ENCODE measurements at places on chromosomes 2 and 18. TPM values are rescaled to one million over a fixed set of nuclear protein-coding genes. Genes with fewer than 3 reads are reported as not detected.

DNA sequence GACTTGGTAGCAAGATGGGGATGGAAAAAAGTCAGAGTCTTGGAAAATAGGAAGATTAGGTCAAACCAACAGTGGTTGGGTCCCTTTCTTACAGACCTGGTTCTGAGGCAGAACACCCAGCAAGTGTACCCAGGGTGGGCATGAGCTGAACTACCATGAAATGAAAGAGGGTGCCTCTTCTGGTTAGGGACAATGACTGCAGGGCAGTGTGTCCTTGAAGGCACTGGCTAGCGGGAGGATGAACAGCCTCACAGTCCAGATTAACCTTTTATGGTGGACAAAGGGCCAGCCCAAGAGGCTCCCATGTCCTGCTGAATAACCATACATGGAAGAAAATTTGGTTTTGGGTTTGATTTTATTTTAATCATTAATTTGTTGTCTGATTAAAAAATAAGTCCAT, 61.8 kb upstream of the CCDC85A start:
- H3K4me3 ChIP-seq: no peak overlapping the region
- H3K27ac ChIP-seq: no peak overlapping the region
- H3K36me3 ChIP-seq: no peaks in the 10 kb centered on the region
- no peaks in the 10 kb centered on the region for H3K4me1 ChIP-seq

DNA sequence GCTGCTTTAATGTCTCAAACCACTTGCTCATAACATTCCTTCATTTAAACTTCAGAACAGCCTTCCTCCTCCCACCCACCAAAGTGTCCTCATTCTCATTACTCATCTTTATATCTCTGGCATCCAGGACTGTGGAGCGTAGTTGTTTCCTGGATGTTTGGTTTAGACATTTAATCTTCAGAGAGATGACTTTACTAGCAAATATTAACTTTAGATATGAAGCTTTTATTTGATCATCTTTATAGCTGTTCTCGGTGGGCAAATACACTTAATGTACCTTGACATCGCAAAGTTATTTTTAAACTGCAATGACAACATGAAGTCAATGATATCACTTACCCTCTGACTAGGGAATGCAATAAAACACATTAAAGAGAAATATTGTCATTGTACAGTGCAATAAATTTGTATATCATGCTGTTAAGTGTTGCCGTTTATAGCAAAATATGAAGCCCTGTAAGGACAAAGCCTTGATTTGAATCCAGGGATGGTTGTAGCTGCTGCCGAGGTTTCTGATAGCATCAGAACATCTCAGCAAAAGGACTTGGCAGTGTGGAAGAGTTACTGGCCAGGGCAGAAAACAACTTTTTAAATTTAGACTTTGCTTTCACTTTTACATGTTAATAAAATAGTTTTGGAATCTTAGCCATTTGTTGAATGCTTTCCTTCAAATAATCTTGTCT, 4.6 kb upstream of the LAMA3 start:
- H3K4me1 ChIP-seq: peaks cover 7% of the 10 kb centered on the region
- no peak for DNase-seq
- no peak overlapping the region for H3K4me3 ChIP-seq
- no peak overlapping the region for H3K27ac ChIP-seq
- peaks cover 22% of the 10 kb centered on the region for H3K27me3 ChIP-seq

DNA sequence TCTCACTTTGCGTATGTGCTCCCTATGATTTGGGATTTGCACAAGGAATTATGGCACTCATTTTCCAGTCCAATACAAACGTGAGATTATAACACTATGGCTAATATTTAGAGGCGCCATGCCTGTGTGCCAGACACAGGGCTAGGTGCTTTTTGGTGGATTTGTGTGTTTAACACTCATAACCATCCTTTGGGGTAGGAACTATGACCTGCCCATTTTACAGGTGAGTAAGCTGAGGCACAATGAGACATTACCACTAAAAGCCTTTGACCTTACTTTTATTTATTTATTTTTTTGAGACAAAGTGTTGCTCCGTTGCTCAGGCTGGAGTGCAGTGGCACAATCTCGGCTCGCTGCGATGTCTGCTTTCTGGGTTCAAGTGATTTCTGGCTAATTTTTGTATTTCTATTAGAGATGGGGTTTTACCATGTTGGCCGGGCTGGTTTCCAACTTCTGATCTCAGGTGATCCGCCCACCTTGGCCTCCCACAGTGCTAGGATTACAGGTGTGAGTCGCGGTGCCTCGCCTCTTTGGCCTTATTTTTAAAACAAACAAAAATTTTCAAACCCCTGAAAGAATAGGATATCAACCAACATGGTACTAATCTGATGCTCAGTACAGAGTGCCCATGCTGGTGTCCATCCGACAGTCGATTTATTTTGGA, 26.6 kb upstream of the GLI2 start:
- DNase-seq: peak; percentile 23
- H3K27me3 ChIP-seq: peaks cover 6% of the 10 kb centered on the region
- no peaks in the 10 kb centered on the region for H3K36me3 ChIP-seq
- H3K4me1 ChIP-seq: no peaks in the 10 kb centered on the region
- no peak overlapping the region for H3K27ac ChIP-seq

Gene LYPD1
- total RNA-seq: 1.2 TPM

DNA sequence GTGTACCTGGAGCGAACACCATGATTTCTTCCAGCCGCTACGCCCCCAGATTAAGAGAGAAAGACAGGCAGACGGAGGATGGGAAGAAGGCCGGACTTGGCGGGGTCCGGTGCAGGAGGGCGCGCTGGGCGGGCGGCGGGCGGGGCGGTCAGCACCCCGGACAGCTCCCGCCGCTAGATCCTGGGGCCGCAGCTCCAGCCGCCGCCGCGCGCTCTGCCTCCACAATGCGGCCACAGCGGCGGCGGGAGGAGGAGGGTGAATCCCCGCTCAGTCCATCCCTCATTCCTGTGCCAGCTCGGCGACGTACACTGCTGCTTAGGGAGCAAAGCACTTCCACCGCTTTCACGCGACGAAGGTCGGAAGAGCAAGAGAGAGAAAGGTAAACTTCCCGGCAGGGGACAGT, at the start of gene AKAIN1:
AKAIN1 (minus strand) TSS at position 226 of the 403 bp plus-strand sequence; CDS start at position 22, 204 bp downstream.
- no peak within 1 kb of the TSS for H3K4me3 ChIP-seq
- no peaks in the 10 kb centered on the region for H3K36me3 ChIP-seq
- H3K4me1 ChIP-seq: no peaks in the 10 kb centered on the region
- no peak within 1 kb of the TSS for H3K27ac ChIP-seq

- H3K27ac ChIP-seq: no peak overlapping the region
- H3K4me3 ChIP-seq: no peak overlapping the region
- peaks cover 6% of the 10 kb centered on the region for H3K4me1 ChIP-seq
- no peak for DNase-seq
- no peaks in the 10 kb centered on the region for H3K36me3 ChIP-seq
- H3K27me3 ChIP-seq: no peaks in the 10 kb centered on the region
These were observed 151.8 kb upstream of the MMADHC start for GRCh38 chr2:149739171-149739882.

DNA sequence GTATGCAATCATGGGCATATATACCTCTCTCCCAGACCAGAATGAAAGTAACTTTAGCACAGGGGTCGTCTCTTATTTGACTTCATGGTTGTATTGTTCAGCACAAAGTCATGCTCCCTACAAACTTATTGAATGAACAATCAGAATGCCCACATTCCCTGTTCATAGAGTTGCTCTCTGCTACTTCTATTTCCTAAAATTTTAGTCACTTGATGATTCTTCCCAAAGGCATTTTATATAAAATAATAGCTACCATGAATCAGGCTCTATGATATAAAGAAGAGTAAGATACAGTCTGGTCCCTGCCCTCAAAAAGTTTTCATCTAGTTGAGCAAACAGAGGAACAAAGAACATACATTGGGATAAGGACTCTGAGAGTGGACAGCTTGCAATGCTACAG, 162.2 kb downstream of the SLC39A10 start:
- no peaks in the 10 kb centered on the region for H3K36me3 ChIP-seq
- H3K27ac ChIP-seq: no peak overlapping the region
- no peak for DNase-seq
- no peaks in the 10 kb centered on the region for H3K4me1 ChIP-seq
- no peak overlapping the region for H3K4me3 ChIP-seq

- H3K36me3 ChIP-seq: no peaks in the 10 kb centered on the region
- no peaks in the 10 kb centered on the region for H3K27me3 ChIP-seq
- no peak overlapping the region for H3K4me3 ChIP-seq
These were observed 324.0 kb downstream of the GALNT13 start for GRCh38 chr2:154195644-154196195.

- H3K36me3 ChIP-seq: peaks cover 11% of the 10 kb centered on the region
- no peaks in the 10 kb centered on the region for H3K4me1 ChIP-seq
- DNase-seq: no peak
- no peaks in the 10 kb centered on the region for H3K27me3 ChIP-seq
- H3K27ac ChIP-seq: no peak overlapping the region
These were observed 34.4 kb downstream of the PLEKHA3 start for GRCh38 chr2:178514664-178515063.

Gene CNGA3
- 0.17 TPM for total RNA-seq

DNA sequence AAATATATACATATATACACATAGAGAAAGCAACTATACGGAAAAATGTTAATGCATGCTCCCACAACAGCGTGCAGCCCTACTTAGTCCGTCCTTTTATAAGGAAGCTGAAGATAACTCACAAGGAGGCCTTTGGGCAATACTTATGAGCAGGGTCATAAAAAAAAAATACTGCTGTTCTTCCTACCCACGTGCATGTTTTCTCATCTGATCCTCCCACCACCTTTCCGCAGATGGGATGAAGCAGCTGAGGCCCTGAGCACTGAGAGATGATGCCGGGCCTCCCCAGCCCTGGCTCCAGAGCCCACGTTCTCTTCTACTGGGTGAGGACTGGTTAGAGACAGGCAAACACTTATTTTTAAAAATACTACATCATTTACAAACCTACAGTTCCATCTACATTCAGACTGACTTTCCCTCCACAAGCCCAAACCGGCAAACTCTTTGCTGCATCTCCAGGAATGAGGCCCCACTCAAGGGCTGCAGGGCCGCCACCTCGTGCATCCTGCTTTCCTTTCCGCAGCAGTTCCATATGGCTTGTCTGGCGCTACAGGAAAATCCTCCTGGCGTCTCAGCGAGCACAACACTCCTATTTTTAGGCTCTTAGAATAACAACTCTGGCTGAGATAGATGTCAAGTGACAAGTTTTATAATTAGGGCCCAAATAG, 41.6 kb downstream of the TBC1D8 start:
- peaks cover 30% of the 10 kb centered on the region for H3K4me1 ChIP-seq
- no peak overlapping the region for H3K4me3 ChIP-seq
- no peak overlapping the region for H3K27ac ChIP-seq
- no peak for DNase-seq
- H3K36me3 ChIP-seq: no peaks in the 10 kb centered on the region
- H3K27me3 ChIP-seq: no peaks in the 10 kb centered on the region

- DNase-seq: no peak
- H3K4me1 ChIP-seq: peaks cover 87% of the 10 kb centered on the region
- H3K4me3 ChIP-seq: no peak overlapping the region
- no peaks in the 10 kb centered on the region for H3K27me3 ChIP-seq
- H3K36me3 ChIP-seq: no peaks in the 10 kb centered on the region
These were observed 62.7 kb downstream of the MBP start for GRCh38 chr18:77069931-77070330.

GRCh38 chr2:285531-285930, 2.4 kb downstream of the ALKAL2 start:
- peaks cover 29% of the 10 kb centered on the region for H3K36me3 ChIP-seq
- peaks cover 10% of the 10 kb centered on the region for H3K27me3 ChIP-seq
- no peak overlapping the region for H3K4me3 ChIP-seq
- DNase-seq: no peak

DNA sequence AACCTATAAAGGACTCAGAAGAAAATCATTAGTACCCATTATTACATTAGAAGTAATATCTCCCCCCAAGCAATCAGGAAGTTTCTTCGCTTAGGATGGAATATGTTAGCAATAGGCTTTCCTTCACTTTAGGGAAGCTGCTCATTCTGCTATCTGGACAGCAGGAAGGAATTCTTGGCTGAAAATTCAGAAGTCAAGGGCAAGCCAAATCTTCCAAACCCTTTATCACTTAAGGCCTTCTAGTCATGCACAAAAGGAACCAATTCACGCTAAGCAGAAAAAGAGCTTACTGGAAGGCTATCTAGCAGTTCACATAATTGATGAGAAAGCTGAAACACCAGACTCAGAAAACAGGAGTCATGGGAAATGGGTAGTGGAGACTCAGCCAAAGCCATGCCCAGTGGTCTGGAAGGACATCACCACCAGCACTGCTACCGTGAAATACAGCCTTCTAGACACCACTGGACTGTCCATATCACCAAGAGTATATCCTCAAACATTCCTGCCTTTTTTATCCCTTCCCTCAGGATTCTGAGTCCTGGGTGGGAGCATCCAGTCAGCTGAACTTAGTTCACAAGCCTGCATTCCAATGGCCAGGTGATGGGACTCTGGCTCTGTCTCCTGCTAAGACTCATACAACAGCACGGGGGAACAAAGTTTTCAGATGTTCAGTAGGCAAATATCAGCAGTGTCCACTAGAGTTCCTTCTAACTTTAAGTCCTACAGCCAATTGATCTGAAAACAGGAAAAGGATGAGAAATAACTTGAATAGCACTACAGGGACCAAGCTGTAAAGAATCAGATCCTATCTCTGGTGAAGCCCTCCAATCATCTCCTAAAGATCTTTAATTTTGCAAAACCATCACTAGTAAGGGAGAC, 14.8 kb upstream of the ADAM17 start:
- no peaks in the 10 kb centered on the region for H3K36me3 ChIP-seq
- DNase-seq: no peak
- H3K4me1 ChIP-seq: peaks cover 5% of the 10 kb centered on the region
- H3K27ac ChIP-seq: no peak overlapping the region

GRCh38 chr18:23131693-23132319, 3.5 kb upstream of the CABLES1 start:
- peaks cover 22% of the 10 kb centered on the region for H3K4me1 ChIP-seq
- no peak overlapping the region for H3K27ac ChIP-seq
- no peaks in the 10 kb centered on the region for H3K36me3 ChIP-seq
- no peaks in the 10 kb centered on the region for H3K27me3 ChIP-seq
- no peak overlapping the region for H3K4me3 ChIP-seq
- no peak for DNase-seq

Gene APLF
- total RNA-seq: 6.8 TPM

GRCh38 chr2:62382122-62382521, 123.9 kb downstream of the TMEM17 start:
- no peaks in the 10 kb centered on the region for H3K27me3 ChIP-seq
- no peak for DNase-seq
- H3K27ac ChIP-seq: no peak overlapping the region
- no peaks in the 10 kb centered on the region for H3K36me3 ChIP-seq

Gene GYPC
- total RNA-seq: 76.7 TPM

GRCh38 chr2:147382322-147382948, 462.4 kb upstream of the ACVR2A start:
- no peak overlapping the region for H3K27ac ChIP-seq
- no peaks in the 10 kb centered on the region for H3K36me3 ChIP-seq

Gene PLCD4
- total RNA-seq: 1.0 TPM

Gene CHN1
- 30.6 TPM for total RNA-seq

GRCh38 chr18:78859686-78860085, 119.9 kb upstream of the SALL3 start:
- H3K4me1 ChIP-seq: no peaks in the 10 kb centered on the region
- H3K36me3 ChIP-seq: no peaks in the 10 kb centered on the region
- DNase-seq: no peak
- H3K27me3 ChIP-seq: peaks cover 11% of the 10 kb centered on the region
- H3K4me3 ChIP-seq: no peak overlapping the region

All from upper lobe of right lung (tissue), 1 donor.